Stimulated activated CD8-positive, alpha-beta memory T cell treated with anti-CD3 and anti-CD28 coated beads, Interleukin-15, amount 100 ng/mL, for 1 hour (primary cell): ENCODE measurements at places on chromosomes 5 and 9.

DNA sequence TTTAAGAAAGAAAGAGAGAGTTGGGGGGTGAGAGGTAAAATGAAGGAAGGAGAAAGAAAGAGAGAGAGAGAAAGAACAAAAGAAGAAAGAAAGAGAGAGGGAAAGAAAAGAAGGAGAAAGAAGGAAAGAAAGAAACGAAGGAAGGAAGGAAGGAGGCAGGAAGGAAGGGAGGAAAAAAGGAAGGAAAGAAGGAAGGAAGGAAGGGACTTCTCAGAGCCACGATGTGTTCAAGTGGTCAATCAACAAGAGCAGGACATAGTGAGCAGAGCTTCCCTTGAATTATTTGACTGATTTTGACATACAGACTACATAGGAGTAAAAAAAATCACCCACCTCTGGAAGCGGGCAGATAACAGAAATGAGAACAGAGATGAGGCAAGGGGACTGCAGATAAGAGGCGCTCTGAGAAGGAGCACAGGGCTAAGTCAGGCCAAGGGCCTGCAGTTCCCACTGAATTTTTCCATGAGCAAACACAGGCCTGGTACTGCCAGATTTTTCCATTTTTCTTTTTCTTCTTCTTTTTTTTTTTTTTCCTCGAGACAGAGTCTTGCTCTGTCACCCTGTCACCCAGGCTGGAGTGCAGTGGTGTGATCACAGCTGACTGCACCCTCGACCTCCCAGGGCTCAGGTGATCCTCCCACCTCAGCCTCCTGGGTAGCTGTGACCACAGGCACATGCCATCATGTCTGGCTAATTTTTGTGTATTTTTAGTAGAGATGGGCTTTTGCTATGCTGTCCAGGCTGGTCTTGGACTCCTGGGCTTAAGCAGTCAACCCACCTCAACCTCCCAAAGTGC lies 77.7 kb upstream of the IL17B start:
- DNase-seq, result no peak

- DNase-seq, result no peak
Measured at GRCh38 chr9:94761481-94761880, 35.0 kb downstream of the AOPEP start.

DNA sequence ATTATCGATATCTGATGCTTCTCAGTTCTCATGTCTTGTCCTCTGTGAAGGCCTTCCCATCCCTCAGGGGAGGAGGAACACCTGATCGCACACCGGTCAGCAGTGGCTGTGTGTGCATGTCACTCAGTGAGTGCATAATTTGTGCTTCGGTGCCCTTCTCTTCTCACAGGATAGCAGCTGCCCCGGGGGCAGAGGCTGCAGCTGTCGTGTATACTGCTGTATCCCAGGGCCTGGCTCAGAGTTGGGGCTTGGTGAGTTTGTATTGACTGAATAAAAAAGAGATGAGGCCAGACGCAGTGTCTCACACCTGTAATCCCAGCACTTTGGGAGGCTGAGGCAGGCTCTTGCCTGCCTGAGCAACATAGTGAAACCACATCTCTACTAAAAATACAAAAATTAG lies 49.7 kb upstream of the NCS1 start:
- DNase-seq, result no peak

DNA sequence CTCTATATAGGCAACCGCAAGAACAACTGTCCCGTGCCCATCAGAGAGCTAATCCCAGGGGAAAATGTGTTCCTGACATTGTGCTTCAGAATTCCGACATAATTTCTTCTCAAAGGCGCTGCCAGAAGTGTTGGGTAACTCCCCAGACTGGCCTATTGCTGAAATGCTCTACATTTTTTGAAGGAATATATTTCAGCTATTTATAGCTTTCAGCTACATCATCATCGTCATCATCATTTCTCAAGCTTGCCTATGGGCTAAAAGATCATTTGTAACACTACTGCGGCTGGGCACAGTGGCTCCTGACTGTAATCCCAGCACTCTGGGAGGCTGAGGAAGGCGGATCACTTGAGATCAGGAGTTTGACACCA lies 49.7 kb downstream of the MYO10 start:
- DNase-seq, result no peak

GRCh38 chr9:20526500-20527319 lies 95.6 kb downstream of the MLLT3 start:
- DNase-seq, result no peak

GRCh38 chr9:91117474-91117891 lies 244.2 kb downstream of the AUH start:
- no peak for DNase-seq

DNA sequence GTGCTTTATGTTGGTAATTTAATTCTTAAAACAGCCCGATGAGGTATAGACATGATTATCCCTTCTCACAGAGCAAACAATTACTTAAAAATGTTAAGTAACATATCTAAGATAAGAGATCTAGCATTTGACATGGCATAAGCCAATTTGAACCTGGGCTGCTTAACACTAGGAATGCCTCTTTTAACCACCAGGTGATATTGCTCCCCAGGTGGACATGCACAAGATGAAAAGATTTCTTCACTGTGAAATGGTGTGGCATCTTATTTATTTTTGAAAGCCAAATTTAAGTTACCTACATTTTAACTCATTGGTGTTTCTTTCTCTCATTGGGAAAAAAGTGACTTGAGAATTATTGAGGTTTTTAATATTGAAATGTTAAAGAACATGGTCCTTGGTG lies 15.8 kb upstream of the LRRC70 start:
- no peak for DNase-seq

GRCh38 chr9:16515879-16516301 lies 354.6 kb downstream of the BNC2 start:
- no peak for DNase-seq

DNA sequence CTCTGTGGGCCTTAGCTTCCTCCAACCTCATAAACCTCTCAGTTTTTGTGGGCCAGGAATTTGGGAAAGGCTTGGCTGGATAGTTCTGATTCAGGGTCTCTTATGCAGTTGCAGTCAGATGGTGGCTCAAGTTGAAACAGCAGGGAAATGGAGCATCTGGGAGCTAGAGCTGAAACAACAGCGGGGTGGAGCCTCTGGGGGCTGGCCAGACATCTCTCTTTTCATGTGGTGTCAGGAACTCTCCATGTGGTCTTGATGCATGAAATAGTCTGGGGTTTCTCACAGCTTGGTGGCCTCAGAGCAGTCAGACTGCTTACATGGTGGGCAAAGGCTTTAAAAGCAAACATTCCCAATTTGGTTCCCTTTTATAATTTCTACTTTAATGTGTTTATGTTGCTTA lies 13.5 kb downstream of the ZNF346 start:
- DNase-seq, result no peak

DNA sequence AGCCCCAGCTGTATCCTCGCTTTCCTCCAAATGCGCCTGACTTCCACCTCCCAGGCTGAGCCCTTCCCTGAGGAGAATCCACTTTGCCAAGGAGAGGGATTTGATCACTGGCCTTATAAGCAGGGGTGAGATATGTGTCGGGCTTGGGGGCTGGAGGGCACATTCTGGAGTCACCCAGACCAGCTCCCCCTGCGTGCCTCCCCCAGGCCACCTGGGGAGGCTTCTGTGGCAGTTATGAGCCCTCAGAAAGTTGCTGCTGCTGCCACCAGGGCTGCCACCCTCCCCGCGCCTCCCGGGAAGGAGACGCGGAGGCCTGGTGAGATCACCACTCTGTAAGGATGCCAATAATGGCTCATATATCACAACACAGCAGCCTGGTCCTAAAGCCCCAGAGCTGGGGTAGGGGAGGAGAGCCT lies 211.5 kb downstream of the PAPPA start:
- no peak for DNase-seq

GRCh38 chr9:21267485-21268346 lies 27.9 kb upstream of the IFNA14 start:
- no peak for DNase-seq

- DNase-seq, result no peak
Measured at GRCh38 chr5:147391781-147392180, 118.1 kb downstream of the DPYSL3 start.

DNA sequence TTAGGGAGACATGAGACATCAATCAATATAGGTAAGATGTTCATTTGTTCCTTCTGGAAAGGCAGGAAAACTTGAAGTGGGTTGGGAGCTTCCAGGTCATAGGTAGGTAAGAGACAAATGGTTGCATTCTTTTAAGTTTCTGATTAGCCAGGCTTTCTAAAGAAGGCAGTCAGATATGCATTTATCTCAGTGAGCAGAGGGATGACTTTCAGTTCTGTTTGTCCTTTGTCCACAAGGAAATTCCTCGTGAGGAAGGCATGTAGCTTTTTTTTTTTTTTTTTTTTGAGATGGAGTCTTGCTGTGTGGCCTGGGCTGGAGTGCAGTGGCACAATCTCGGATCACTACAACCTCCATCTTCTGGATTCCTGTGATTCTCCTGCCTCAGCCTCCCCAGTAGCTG lies 155.3 kb upstream of the ABCA1 start:
- no peak for DNase-seq

DNA sequence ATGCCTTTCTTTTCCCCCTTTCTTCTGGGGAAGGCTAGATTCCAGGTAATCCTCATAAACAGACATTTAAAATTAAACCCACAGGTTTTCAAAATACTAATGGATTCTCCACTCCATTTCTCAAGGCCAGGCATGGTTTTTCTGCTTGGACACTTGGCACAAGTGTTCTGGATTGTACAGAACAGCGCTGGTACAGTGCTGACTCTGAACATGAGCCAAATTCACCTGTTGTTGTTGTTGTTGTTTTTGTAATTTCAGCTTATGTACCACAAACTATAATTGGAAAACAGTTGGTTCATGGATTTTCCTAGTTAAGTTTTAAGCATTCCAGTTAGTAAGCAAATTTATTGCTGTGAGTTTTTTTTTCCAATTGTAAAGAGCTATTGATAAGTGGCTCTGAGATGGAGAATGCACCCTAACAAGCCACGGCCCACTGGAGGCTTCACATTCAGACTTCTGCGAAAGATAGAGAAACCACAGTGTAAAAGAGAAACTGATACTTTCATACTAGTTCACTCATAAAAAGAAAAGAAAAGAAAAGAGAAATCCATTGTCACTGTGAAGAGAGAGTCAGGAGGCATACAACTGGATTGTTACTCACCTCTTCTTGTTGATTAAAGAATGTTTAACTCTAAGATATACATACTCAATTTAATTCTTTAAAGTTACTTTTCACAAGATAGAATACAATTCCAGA lies 16.2 kb upstream of the ITGA1 start:
- no peak for DNase-seq

GRCh38 chr5:9350301-9350797 lies 195.5 kb downstream of the SEMA5A start:
- no peak for DNase-seq

DNA sequence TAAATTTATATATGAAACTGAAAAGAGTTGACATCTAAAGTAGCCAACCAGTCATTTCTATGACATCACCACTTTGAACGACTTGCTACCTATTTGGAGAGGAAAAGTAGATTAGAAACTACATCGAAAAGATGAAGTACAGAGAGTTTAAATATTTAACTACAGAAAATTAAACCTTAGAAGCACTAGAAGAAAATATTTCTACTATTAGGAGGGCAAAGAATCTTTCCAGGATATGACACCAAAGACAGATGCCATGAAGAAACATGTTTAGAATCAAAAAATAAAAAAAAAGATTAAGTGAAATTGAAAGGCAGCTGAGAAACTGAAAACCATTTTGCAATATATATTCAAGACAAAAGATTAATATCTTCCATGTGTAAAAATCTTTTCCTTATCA lies 144.7 kb downstream of the COL23A1 start:
- no peak for DNase-seq

DNA sequence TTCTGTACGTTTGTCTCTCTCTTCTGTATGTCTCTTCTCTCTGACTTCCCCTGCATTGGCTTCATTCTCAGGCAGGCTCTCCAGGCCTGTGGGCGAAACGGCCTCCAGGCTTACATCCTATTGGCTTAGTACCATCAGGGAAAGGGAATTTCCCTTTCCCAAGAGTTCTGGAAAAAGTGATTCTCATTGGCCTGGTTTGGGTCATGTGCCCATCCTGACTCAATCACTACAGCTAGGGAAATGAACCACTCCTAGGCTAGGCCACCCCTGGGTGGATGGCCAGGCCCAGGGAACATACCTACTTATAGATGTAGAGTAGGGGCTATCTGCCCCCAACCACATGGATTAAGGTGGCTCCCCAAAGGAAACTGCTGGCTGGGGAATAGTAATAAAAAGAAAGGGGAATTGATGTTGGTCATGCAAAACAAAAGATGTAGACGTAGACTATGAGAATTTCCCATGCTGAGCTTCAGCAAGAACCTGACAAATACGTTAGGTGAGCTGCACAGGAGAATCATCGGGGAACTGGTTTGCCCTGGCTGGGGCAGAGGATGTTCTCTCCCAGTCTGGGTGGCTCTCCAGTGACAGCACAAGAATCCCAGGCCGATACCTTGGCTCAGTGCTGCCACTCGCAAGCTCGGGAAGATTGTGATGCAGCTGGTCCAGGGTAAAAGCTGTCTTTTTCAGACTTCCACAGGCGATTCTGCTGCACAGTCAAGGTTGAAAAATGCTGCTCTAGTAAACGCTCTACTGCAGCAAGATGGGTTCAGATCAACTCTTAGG lies 3.7 kb upstream of the EGR1 start:
- DNase-seq, result no peak

DNA sequence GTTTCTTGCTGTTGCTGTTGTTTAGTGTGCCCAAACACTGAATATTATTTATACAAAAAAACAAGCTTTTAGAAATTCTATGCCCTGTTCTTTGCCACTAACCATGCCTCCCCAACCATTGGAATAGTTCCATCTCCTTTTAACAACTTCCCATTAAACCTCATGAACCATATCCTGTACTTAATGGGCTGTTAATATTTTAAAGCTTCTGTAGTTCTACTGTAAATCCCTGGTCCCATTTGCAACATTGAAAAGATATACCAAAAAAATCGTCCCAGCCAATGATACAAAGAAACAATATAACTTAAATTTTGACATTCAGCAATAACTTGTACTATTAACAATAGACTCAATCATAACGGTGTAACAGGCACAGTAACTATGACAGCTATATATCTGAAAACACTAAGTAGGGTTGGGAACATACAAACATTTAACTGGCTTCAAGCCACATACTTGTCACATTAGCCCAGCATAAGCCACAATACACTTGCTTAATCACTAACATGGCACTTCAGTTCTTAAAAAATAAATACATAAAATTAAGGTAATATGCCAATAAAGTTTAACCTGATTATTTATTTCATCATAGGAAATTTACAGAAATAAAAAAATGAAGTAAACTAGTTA lies 86.1 kb downstream of the ADAMTS6 start:
- DNase-seq, result no peak

- DNase-seq, result no peak
Measured at GRCh38 chr5:56468277-56468676, 235.1 kb upstream of the ANKRD55 start.

DNA sequence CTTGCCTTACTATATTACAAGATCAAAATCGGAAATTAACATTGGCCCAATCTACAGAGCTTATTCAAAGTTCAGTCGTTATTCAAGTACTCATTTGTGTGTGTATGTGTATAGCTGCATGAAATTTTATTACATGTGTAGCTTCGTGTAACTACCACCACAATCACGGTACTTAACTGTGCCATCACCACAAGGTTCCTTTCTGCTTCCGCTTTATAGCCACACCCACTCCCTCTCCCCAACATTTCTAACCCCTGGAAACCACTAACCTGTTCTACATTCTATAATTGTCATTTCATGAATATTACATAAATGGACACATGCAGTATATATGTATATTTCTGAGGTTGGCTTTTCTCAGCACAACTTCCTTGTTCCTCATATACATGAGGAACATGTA lies 4.0 kb upstream of the TEX48 start:
- DNase-seq, result no peak

GRCh38 chr9:16387382-16387781 lies 483.1 kb downstream of the BNC2 start:
- DNase-seq, result no peak
